Lung (tissue), 17 donors: ENCODE measurements at places on chromosomes 4 and X. TPM values are rescaled to one million over a fixed set of nuclear protein-coding genes. Genes with fewer than 3 reads are reported as not detected.

FGA gene
- 17.3 TPM for polyA plus RNA-seq

GPC3 gene
- 48.8 TPM for polyA plus RNA-seq

TLR10 gene
- polyA plus RNA-seq: 0.14 TPM

DOK7 gene
- polyA plus RNA-seq: 2.3 TPM

ESX1 gene
- polyA plus RNA-seq: not detected

RNF212 gene
- polyA plus RNA-seq: 6.2 TPM
